Caco-2 (cell line): ENCODE measurements at places on chromosomes 6 and 20. TPM values are rescaled to one million over a fixed set of nuclear protein-coding genes. Genes with fewer than 3 reads are reported as not detected.

Gene PRR18
- total RNA-seq = 0.77 and 0.95 TPM in 2 replicates

Gene TINAG
- not detected in 2 replicates for total RNA-seq

Gene TSPO2
- 0.49 and 0.61 TPM in 2 replicates for total RNA-seq

Gene CCN6
- total RNA-seq = not detected in 2 replicates

Gene ZNF391
- total RNA-seq = 5.0 TPM in 2 replicates

Gene AVP
- not detected in 2 replicates for total RNA-seq

Gene RPS6KA2
- 5.5 and 5.6 TPM in 2 replicates for total RNA-seq

Gene OR2J3
- not detected in 2 replicates for total RNA-seq

Gene MCCD1
- not detected in 2 replicates for total RNA-seq

Gene POLR1H
- 26.1 and 27.6 TPM in 2 replicates for total RNA-seq

Gene SLC22A23
- 44.9 and 45.5 TPM in 2 replicates for total RNA-seq

Gene MYLIP
- 46.5 and 48.1 TPM in 2 replicates for total RNA-seq

Gene TOX2
- not detected in 2 replicates for total RNA-seq

Gene SLCO4A1
- 18.7 and 23.6 TPM in 2 replicates for total RNA-seq

Gene PARD6B
- 153 and 156 TPM in 2 replicates for total RNA-seq

Gene SASH1
- total RNA-seq = 41.7 and 42.0 TPM in 2 replicates

Gene MYBL2
- total RNA-seq = 318 and 345 TPM in 2 replicates

Gene DACT2
- 18.6 and 21.1 TPM in 2 replicates for total RNA-seq

Gene POM121L2
- not detected in 2 replicates for total RNA-seq

Gene CLIC5
- 15.1 and 15.6 TPM in 2 replicates for total RNA-seq

Gene SLC22A3
- total RNA-seq = 2.3 and 2.4 TPM in 2 replicates

Gene USP49
- total RNA-seq = 17.9 and 18.5 TPM in 2 replicates

Gene ECT2L
- total RNA-seq = not detected in 2 replicates

Gene SLC17A3
- not detected in 2 replicates for total RNA-seq

Gene RAD21L1
- total RNA-seq = not detected in 2 replicates

Gene TBXT
- not detected in 2 replicates for total RNA-seq

Gene LHFPL5
- not detected in 2 replicates for total RNA-seq

Gene DBNDD2
- 71.0 and 74.3 TPM in 2 replicates for total RNA-seq

Gene REPS1
- 74.1 and 79.9 TPM in 2 replicates for total RNA-seq

Gene DNAJC5
- 117 and 124 TPM in 2 replicates for total RNA-seq

Gene HLA-DOB
- total RNA-seq = 0.61 and 0.65 TPM in 2 replicates

Gene NKAPL
- not detected in 2 replicates for total RNA-seq

Gene SYTL3
- total RNA-seq = 0.86 and 1.1 TPM in 2 replicates

Gene MLIP
- total RNA-seq = 0.88 and 1.8 TPM in 2 replicates

Gene ARMH2
- total RNA-seq = not detected in 2 replicates

Gene HSPA1L
- total RNA-seq = 0.86 and 1.6 TPM in 2 replicates

Gene ERVFRD-1
- 0.29 and 0.58 TPM in 2 replicates for total RNA-seq

Gene SALL4
- total RNA-seq = 75.8 and 84.5 TPM in 2 replicates

Gene PNPLA1
- 0.19 and 0.25 TPM in 2 replicates for total RNA-seq

Gene BTNL2
- total RNA-seq = not detected in 2 replicates
